NT2/D1 (cell line): ENCODE measurements at places on chromosomes 12 and 14.

DNA sequence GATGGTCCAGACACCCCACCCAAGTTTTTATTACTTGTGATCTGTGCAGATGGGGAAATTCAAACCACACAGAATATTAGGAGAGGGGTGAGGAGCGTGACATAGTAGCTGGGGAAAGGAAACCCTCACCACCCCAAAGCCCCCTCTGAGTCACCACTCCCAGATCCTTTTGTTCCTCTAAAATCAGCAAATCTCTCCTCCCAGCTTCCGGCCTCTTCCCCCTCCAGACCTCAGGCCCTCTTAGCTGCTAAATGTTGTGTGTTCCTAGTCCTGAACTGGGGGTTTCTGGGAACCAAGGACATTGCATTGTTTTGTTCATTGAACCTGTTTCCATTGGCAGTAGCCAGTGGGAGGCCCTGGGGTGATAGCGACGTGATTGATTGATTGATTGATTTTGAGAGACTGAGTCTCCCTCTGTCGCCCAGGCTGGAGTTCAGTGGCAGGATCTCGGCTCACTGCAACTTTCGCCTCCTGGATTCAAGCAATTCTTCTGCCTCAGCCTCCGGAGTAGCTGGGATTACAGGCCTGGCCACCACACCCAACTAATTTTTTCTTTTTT lies 5.9 kb upstream of the ORAI1 start:
- peak; percentile 81 for DNase-seq

DNA sequence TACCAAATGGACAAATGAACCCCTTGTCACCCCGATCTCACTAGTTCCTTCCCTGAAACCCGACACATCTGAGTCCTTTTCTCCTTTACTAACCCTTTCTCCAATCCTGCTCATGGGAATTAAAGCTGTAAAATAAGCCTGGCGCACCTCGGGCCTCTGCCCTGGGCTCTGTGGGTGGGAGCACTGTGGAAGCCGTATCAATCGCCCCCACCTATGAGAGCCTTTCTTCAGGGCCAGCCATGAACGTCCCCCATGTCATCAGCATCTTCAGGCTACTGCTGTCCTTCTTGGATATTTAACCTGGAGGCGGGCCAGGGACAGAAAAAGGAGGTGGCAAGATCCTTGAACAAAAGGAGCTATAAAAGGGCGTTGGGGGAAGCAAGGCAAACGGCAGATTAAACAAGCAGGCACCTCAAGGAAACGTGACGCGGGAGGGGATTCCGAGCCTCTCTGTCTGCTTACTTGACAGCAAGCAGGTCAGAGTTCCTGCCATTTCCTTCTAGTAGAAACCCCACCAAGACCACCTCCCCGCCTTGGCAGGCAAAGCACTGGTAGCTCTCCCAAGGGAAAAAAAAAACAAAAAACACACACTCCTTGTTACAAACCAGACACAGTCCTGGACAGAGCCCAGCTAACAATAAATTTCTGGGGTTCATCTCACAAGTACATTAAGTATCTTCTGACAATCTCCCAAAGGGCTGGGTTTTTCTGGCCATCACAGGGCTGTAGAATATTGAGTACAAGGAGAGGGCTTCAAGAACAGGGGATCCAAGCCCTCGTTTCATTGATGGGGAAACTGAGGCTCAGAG lies 62.9 kb downstream of the DPF3 start:
- DNase-seq, result no peak

DNA sequence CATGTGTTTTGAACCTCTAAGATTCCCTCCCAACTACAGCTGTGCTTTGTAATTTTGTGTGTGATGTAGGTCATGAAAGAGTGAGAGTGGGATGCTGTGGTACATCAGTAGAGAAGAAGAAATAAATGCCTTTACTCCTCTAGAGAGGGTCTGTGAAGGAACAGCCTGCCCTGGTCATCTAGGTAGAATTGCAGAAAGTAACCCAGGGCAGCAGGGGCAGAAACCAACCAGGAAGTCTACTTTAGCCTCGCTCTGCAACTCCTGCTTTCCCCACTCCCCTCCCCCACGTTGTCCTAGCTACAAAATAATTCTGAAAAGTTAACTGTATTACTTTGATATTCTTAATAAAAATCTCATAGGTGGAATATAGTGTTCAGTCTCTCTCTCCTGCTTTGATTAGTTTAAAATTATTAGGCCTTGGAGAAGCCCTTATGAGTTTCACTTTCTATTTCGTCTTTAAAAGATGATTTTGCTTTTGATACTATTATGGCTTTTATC lies 7.5 kb downstream of the TBK1 start:
- DNase-seq, result no peak

DNA sequence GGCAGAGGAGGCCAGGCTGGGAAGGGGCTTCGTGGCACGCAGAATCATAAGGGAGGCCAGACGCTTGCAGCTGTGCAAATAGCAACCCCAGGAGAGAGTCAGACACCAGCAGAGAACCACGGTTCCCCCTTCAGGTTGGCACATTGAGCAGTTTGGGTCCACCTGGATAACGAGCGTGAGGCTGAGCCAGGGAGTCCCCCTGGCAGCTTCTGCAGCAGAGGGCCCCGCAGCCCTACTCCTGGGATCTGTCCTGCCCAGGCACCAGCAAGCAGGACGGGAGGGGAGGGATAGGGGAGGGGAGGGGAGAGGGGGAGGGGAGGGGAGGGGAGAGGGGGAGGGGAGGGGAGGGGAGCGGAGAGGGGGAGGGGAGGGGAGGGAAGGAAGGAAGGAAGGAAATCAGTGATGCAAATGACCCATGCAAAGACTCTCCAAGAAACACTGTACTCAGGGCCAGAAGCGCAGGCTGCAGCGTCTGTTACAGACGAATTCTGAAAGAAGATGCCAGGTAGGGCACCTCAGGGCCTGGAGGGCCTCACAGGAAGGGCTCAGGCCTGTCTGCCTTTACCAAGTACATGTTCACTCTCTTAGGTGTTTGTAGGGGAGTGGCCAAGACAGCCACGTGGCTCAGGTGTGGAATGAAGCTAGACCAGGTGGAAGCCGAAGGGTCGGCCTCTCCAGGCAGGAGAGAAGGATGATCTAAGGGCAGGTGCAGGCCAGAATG lies 32.3 kb upstream of the MMP17 start:
- no peak for DNase-seq

- DNase-seq, result no peak
Observed at GRCh38 chr14:103308717-103309616, 25.1 kb upstream of the EIF5 start.

- DNase-seq, result no peak
Observed at GRCh38 chr12:113727651-113728061, 238.5 kb downstream of the RBM19 start.
